ENCODE measurements at places on chromosomes 11 and 22.

DNA sequence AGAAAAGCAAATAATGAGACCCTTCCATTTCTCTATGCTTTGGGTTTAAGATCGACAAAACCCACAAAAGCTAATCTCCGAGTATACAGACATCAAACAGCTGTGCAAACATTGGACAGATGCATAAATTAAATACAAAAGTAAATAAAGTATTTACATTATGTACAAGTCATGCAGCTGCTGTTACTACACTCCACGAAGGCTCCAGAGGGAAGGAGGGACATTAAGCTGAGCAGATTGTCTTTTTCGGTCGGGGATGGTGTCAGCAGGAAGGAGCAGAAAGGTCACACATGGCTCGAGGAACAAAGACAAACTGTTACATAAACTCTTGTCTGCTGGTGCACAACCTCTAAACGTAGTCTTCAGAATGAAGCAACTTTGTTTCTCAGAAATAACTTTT is 88.8 kb upstream of the BARX2 start:
- no peak for DNase-seq

DNA sequence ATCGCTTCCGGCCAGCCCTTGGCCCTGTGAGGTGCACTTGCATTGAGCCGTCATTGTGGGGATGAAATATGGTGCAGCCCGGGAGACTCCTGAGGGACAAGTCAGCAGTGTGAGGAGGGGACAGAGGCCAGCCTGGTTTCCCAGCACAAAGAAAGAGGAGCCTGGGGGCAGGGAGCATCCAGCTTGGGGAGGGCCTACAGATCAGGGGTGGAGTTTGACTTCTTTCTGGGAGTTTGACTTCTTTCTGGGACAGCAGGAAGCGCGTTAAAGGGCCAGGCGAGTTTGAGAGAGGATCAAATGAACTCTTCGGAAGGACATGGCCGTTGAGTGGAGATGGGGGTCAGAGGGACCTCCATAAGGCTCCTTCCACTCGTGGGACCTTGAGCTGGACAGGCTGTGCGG is 91.9 kb downstream of the LRRC32 start:
- DNase-seq: no peak

DNA sequence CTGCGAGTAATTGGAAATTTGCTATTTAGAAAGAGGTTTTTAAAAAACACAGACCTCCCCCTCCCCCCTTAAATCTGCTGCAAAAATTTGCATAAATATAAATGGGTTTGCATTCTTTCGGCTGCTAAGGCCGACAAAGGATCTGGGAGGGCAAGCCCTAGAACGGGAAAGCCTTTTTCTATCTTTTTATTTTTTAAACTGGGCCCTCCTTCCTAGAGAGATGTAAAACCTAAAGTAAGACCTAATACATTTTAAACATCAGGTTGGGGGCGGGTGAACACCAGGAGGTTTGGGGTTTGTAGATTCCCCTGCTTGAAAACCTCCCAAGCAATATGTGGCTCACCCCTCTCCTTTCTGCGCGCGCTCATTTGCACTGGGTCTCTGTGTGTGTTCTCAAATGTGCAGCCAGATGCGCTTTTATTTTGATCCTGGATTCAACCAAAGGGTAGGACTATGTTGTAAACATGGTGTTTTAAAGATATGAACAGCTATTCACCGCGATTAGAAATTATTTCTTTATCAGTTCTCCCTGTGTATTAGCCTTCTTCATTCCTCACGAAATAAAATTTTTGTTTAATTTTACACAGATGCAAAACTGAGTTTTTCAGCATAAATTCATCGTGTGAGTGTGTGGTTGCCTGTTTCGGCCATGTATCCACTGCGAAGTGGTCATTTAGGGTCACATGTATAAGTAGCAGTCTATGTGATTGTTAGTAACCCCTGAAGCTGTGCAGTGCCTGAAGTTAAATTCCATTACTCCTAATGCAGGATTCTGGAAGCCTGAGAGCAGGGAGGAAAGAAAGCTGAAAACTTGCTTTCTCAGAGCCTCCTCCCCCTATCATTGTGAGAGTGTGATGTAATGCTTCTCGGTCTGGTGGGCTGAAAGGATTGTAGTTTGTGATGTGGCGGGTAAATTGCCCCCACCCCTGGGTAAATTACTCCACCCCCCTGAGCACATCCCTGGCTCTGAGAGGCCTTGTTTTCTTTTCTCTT is 988 bp downstream of the TNRC6B start:
- DNase-seq: no peak

DNA sequence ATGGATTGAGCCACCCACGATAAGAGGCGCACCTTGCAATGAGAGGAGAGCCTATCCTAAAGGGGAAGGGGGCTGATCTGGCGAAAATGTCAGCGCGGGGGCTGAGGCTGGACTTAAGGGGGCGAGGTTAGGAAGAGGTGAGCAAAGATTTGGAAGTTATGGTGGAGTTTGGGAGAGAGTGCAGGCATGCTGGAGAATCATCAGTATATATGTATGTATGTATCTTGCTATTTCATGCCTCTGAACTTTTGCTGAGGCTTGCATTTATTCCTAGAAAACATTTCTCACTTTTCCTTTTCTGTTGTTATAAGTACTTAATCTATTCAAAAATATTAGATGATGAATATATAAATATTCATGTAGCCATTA is 17.2 kb upstream of the THRSP start:
- DNase-seq: no peak

- no peak for DNase-seq
Observed at GRCh38 chr11:18615628-18616392, 16.2 kb downstream of the MISFA start.

- no peak for DNase-seq
Observed at GRCh38 chr22:24011735-24012068, 598 bp downstream of the CABIN1 start.

GRCh38 chr11:2561696-2562581 is 117.1 kb downstream of the KCNQ1 start:
- DNase-seq: no peak

- DNase-seq: no peak
Observed at GRCh38 chr11:10502770-10503169, 38.2 kb downstream of the RNF141 start.

- no peak for DNase-seq
Observed at GRCh38 chr11:35688023-35688422, 25.4 kb downstream of the TRIM44 start.

DNA sequence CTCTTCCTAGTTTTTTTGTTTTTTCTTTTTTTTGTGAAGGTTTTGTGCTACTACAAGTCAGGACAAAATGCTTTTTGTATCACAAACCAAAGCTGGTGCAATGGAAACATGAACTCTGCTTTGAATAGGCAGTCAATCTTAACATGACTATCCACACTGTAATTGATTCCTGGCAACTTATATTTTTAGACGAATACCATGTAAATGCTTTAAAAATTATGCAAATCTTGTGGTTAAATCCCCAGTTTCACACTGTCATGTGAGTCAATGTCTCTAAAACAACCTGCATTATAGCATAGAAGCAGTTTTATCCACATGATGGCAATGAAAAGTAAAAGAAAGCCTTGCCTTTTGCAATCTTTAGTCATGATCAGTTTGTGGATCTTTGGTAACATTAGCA is 8.9 kb downstream of the TRPC6 start:
- no peak for DNase-seq

DNA sequence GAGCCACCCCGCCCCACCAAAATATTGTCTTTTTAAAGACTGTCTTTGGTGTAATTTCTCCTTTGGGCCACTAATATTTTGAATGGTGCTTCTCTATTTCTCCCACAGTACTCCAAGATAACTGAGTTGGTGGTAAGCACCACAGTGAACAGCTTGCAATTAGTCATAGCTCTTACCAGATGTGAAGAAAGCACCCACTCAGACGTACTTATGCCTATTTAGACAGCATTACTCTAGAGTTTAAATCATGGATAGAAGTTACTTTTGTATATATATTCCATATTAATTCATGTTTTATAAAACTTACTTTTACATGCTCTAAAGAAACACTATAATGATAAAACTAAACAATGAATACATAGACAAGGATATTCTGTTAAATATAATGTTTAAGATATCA is 12.7 kb downstream of the ANO3 start:
- no peak for DNase-seq

GRCh38 chr11:70191495-70192140 is 11.5 kb upstream of the FADD start:
- DNase-seq: peak; percentile 24

GRCh38 chr11:120179057-120179672 is 31.7 kb upstream of the OAF start:
- DNase-seq: no peak

- DNase-seq: no peak
Observed at GRCh38 chr11:67006029-67006884, 16.7 kb upstream of the SYT12 start.

GRCh38 chr22:19891317-19892256 is 36.9 kb upstream of the GNB1L start:
- peak; percentile 60 for DNase-seq

- DNase-seq: no peak
Observed at GRCh38 chr11:512761-513595, 5.9 kb upstream of the RNH1 start.
